SK-N-DZ (cell line): ENCODE measurements at places on chromosomes 11 and 22.

DNA sequence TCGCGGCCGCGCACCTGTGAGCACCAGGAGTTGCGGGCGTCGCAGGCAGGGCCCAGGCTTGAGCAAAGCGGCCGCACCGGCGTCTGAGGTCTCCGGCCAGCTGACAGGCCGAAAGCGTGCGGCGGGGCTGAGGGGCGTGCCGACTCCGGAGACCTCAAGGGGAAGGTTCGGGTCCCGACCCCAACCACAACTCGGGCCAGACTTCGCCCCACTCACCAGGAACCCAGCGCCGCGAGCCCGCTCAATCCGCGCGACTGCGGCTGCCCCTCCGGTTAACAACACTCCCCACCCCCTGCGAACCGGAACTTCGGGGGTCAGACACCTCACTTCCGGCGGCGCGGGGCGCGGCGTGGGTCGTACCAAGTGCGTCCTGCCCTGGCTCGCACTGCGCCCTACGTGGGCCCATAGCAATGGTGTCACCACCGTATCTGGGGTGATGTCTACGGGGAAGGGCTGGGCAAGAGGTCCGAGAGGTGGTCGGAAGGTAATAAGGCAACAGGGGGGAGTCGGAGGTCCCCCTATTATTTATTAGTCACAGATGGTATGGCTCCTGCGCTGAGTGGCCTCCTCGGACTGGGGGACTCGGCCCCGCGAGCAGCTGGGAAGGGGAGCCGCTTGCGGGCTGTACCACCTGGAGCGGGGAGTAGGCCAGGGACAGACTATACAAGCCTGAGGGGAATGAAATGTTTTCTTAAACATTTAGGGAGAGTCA, at the start of gene SYVN1:
Gene SYVN1 (minus strand): TSS at position 280 of the 712 bp plus-strand sequence. CDS start 918 bp downstream, outside the sequence.
- peak; percentile 92 for DNase-seq

DNA sequence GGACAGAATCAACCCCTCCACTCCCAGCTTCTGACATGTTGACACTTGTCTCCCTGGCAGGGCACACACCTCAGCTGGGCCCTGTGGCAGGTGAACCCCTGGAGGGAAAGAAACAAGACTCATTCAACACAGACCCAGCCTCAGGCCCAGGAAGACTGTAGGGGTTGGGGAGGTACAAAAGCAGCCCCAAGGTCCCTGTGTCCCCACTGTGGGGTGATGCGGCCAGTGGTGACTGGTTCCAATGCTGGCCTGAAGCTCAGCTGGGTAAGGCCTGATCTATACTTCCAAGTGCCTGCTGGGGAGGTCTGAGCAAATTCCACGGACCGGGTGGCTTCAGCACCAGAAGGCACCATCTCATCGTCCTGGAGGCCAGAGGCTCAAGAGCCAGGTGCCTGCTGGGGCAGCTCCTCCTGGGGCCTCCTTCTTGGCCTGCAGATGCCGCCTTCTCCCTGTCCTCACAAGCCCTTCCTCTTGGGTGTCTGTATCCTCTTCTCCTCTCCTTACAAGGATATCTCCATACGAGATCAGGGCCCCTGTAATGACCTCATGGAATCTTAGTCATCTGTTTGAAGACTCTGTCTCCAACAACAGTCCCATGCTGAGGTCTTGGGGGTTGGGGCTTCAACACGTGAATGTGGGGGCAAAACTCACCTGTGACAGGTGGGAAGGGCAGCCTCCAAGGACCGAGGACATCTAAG, 1492.1 kb downstream of the BRD1 start:
- DNase-seq, result no peak

DNA sequence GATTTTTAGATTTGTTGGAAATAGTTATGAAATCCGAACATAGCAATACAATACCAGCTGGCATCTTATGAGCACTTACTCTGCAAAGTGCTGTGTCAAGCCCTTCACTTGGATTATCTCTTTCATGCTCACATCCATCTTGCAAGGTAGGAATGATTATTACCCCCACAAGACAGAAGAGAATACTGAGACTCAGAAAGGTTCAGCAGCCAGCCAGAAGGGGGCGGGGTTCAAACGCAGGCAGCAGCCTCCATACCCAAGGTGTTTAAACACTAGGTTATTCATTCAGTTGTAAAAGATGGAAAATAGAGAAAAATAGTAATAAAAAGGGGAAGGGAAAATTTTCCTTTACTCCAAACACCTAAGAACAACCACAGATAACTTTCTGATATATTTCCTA, 158.5 kb downstream of the CCDC34 start:
- DNase-seq, result no peak

- no peak for DNase-seq
Measured at GRCh38 chr11:40647295-40647694, 812.2 kb downstream of the LRRC4C start.

DNA sequence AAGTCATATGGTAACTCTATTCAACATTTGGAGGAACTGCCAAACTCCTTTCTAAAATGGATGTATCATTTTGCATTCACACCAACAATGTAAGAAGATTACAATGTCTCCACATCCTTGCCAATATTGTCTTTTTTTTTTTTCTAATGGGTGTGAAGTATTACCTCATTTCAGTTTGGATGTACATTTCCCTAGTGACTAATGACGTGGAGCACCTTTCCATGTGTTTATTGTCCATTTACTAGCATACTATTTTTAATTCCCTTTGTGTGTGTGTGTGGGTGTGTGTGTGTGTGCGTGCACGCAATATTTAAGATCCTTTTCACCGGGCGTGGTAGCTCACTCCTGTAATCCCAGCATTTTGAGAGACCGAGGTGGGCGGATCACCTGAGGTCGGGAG, 62.7 kb downstream of the APOL3 start:
- no peak for DNase-seq

GRCh38 chr22:17772958-17773605, 1.2 kb downstream of the BID start:
- no peak for DNase-seq

DNA sequence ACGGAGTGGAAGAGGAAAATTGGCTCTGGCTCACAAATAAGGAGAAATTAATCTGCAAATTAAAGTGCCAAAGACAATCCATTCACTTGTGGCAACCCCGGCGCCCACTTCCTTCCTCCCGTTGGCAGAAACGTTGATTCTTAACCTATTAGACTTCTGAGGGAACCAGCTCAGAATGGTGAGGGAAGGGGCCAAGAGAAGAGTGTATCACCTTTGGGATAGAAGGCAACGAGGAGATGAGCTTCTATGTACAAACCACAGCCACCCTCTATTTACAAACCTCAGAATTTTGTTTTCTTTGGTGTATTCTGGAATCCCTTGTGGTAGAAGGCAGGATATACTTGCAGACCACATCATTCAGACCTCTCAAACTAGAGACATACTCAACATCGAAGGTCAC, 1.1 kb downstream of the MB start:
- DNase-seq, result no peak

DNA sequence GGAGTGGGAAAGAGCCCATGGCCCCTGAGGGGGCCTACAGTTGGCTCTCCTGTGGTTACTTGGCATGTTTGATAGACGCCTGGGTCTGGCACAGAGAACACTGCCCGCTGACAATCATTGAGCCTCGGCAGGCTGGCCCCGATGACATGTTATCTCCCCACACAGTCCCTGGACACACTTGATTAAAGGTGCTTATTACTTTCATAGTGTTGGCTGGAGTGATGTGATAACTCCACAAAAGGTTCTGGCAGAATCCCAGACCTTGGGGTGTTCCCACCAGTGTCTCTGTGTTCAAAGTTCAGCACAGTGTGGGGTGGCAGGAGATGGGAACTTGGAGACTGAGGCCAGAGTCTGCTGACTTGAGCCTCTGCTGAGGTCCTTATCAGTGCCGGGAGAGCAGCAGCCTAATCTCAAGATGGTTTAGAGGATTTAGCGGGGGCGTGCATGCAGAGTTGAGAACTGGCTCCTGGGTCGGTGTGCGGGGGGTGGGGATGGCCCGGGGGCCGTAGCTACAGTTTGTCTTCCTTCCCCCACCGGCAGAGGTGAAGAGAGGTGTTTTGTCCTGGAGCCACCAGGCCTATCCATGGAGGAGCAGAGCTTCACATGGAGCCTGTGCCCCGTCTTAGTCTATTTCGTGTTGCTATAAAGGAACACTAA, 22.5 kb downstream of the PARVB start:
- DNase-seq, result no peak

GRCh38 chr11:2934611-2935239, 5.5 kb upstream of the PHLDA2 start:
- DNase-seq, result no peak

- DNase-seq, result no peak
Measured at GRCh38 chr11:127109796-127110480, 109.4 kb upstream of the KIRREL3 start.

- DNase-seq, result no peak
Measured at GRCh38 chr11:88051396-88051795, 123.8 kb downstream of the RAB38 start.

DNA sequence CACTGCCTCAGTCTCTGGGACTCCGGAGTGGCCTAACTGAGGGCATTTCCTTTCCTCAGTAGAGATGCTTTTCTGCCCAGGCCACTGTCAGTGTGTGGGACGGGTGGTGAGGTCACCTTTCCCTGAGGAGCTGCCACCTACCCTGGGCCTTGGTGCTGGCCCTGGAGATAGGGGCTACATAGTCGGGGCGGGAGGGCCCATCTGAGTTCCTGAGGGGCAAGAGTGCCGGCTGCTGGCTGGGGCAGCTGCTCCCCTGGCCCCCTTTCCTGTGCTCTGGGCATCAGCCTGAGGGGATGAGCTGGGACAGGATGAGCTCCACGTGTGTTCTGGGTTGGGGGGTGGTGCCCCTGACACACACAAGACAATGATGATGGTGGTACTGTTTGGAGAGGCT, 5.4 kb downstream of the KCNC1 start:
- no peak for DNase-seq

DNA sequence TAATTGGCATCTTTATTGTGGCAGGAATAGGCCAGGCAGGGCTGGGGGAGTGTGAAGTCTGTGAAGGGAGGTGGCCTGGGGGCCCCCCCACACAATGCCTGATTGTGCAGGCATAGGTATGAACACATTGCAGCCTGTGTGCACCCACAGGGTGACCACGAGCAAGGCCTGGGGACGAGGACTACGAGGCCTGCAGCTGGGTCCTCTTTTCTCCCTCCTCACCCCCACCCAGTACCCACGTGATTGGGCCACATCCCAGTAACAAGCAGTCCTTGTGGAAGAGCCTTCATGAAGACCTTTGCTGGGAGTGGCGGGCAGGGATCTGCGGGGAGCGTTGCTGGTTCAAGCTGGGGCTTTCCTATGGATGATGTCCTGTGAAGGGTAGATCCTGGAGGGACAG, 29.3 kb downstream of the ZBTB16 start:
- no peak for DNase-seq

DNA sequence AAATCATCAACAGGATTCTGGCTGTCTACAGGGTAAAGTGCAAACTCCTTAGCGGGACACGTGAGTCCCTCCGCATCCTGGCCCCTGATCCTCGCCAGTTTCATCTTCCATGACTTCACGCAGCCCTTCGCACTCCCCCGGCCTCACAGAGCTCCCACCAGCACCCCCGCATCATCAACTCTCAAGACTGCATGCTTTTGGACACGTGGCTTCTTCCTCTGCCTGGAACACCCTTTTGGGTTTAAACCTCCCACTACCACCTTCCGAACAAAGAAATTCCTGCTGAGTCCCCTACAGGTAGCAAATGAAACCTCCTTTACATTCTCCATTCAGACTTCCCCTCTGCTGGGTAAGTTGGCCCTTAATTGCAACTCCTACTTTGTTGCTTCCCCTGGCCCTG, 12.6 kb upstream of the EIF3M start:
- no peak for DNase-seq

DNA sequence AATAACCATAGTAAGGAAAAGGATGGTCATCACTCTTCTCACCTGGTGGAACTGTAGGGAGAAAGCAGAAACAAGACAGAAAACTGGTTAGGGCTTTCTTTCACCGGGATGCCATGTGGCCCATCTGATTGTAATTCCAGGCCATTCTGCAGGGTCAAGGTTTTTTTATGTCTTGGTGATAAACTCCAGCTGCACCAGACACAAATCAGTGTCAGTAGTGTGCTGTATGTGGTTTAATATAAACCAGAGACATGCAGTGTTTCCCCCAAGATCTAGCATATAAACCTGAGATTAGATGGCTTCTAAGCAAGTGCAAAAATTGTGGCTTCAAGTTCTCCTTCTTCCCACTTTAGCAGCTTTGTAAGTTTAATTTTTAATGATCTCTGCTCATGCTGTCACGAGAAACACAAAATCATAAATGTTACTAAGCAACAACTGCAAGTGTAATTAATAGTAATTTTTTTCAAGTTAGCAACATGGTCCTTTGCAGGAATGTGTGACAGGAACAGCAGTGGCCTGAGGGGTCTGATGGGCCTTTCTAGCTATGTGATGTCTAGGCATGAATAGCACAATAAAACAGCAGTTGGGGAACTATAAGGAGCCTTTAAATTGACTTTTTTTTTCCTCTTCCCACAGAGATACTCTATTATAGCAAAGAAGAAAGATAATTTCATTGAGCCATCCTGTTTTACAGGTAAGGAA, 41.6 kb downstream of the BDNF start:
- DNase-seq, result peak; percentile 96

- DNase-seq, result no peak
Measured at GRCh38 chr11:132312161-132312560, 941.7 kb downstream of the NTM start.

- no peak for DNase-seq
Measured at GRCh38 chr11:99592266-99592665, 571.5 kb downstream of the CNTN5 start.

DNA sequence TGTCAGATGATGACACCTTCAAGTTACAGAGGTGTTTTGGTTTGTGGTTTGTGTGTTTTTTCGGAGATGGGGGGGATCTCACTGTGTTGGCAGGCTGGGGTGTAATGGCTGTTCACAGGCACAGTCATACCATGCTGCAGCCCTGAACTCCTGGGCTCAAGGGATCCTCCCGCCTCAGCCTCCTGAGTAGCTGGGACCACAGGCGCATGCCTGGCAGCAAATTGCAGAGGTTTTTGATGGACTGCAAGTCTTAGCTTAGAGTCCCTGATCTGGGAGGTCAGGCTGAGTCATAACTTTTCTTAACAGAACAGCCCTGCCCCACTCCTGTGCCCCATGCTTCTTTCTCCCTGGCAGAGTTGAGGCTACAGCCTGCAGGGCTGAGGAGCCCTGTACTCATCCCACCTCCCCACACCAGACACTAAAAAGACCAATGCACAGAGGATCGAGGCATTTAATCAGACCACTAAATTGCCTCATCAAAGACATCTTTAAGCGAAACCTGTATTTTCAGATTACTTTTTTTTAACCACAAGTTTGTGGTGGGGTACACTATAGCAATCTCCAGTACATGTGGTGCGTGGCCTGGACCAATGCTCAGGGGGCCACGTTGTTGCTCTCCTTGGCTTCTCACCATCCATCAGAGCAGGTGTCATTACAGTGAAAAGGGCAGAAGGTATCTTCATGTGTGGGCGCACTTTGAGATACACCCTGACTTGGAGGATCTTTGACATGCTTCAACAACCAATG, 17.1 kb upstream of the ADORA2A start:
- no peak for DNase-seq

DNA sequence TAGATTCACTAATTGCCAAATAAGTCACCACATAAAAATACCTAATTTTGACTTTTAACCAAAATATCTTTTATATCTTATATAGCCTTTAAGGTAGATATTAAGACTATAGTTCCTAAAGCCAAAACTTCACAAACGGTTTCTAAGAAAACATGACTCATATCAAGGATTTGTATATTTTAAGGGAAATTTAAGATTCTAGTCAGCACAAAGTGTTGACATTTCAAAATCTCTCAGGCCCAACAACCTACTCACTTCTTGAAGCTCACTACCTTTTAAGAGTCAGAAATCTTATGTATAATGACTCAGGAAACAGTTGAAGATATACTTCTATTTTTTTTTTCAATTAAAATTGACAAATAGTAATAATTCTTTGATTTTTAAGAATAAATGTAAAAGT, 221.9 kb downstream of the SBF2 start:
- no peak for DNase-seq

- no peak for DNase-seq
Measured at GRCh38 chr11:8440649-8441048, 153.4 kb downstream of the STK33 start.
